ENCODE measurements at places on chromosomes 4 and X. TPM values are rescaled to one million over a fixed set of nuclear protein-coding genes. Genes with fewer than 3 reads are reported as not detected.

- DNase-seq, result no peak
Measured at GRCh38 chr4:80459918-80460473, 124.5 kb downstream of the CFAP299 start.

DNA sequence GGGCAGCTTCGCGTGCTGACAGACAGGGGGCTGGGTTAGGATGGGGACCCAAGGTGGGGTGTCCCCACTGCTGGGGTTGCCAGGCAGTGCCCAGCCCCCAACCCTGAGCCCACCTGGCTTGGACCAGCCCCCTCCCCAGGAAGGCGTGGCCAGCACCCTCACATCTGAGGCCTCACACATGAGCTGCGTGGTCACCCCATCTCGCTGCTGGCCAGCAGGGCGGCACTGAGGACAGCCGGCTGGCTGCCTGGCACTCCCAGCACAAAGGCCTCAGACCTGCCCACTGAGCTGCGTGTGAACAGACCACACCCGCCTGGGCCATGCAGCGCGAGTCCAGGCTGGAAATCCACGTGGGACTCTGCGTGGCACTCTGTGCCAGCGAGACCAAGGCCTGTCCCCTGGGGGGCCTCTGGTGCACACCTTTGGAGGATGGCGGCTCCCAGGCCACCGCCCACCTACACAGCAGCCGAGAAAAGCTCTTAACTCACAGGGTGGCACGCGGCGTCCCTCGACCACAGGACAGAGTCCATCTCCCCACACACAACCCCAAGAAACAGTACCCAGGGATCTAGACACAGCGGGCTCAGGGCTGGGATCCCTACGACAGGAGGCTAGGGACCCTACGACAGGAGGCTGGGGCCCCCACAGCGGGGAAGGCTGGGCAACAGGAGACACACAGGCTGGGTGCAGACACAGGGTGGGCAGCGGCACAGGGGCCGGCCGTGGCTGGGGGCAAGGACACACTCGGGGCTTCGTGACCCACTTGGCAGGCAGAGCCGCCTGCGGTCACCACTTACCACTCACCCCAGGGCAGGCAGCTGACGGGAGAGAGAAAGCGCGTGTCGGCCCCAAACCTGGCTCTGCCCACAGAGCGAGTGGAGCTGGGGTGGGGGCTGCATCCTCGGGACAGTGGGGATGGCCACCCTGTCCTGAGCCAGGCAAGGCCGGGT lies 9.8 kb downstream of the DGKQ start:
- no peak for DNase-seq

GRCh38 chr4:74658116-74658515 lies 136.2 kb downstream of the BTC start:
- no peak for DNase-seq

DNA sequence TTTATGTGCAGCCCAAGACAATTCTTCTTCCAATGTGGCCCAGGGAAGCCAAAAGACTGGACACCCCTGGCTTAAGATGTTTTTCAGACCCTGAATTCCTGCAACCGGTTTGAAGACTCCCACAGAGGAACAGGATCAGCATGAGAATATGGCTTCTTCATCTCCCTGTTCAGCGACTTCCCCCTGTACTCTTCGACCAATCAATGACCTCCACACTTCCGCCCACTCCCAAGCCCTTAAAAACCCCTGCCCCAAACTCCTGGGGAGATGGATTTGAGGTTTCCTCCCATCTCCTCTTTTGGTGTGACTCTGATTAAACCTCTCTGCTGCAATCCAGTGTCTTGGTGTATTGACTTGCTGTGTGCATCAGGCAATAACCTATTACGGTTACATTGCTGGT lies 344.4 kb downstream of the NR3C2 start:
- no peak for DNase-seq

- no peak for DNase-seq
Measured at GRCh38 chrX:20066968-20067708, 49.6 kb downstream of the MAP7D2 start.

DNA sequence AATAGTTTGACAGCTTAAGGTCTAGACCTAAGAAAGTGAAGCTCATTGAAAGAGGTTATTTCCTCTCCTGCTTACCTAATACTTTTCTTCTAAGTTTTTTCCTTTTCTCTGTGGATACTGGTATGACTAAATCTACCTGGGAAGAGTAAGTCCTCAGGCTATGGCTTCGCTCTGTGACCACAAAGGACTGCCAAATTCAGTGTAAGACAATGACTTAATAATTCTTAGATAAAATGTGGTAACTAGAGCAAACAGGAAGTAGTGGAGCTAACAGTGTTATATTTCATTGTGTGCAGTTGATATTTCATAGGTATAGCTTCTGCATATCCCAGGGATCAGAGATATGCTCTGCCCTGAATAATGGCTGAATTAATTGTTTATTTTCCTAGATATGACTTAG lies 418.9 kb downstream of the CCSER1 start:
- no peak for DNase-seq

ADGRG4 gene
- not detected for total RNA-seq

DNA sequence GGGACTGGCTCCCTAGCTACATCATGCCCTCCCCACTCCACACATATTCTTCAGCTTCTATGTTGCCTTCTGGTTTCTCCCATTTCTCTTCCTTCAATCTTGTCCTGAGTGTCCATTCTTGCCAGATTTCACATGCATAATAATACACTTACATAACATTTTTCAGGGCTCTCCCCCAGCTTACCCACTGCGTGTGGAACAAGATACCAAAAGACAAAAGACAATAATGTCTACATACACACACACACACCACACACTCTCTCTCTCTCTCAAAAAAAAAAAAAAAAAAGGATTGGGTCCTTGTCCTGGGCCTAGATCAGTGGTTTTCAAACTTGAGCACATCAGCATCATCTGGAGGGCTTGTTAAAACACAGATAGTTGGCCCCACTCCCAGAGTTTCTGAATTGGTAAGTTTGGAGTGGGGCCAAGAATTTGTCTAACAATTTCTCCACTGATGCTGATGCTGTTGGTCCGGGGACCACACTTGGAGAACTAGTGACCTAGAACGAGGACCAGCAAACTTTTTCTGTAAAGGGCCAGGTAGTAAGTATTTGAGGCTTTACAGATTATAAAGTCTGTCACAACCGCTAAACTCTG lies 6.5 kb upstream of the SMARCA1 start:
- no peak for DNase-seq

- DNase-seq, result no peak
Measured at GRCh38 chr4:40281913-40282312, 53.2 kb upstream of the CHRNA9 start.

DNA sequence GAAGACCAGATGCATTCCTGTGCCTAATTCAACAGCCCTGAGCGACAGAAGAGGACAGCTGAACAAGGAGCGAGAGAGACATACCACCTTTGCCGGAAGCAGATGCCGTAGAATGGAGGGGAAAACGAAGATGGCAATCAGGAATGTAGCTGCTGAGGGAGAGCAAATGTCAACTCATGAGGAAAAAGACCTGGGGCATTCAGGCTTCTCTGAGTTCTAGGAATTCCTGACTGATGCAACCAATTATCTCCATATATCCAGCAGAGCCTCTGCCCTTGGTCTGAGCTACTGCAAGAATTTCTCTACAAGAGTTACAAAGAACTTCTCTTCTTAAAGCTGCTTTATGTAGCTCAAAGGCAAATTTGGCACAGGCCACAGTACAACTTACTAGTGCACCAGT lies 40.5 kb upstream of the INPP4B start:
- DNase-seq, result no peak

GRCh38 chrX:29762006-29762405 lies 453.4 kb upstream of the MAGEB2 start:
- DNase-seq, result no peak

GRCh38 chr4:18390655-18391353 lies 369.2 kb upstream of the LCORL start:
- no peak for DNase-seq

DNA sequence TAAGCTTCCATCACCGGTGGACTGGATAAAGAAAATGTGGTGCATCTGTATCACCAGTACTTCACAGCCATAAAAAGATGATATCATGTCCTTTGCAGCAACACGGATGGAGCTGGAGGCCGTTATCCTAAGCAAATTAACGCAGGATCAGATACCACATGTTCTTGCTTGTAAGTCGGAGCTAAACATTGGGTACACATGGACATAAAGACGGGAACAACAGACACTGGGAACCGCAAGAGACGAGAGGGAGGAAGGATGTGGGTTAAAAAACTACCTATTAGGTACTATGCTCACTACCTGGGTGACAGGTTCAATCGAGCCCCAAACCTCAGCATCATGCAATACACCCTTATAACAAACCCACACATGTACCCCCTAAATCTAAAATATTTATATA lies 16.3 kb upstream of the IDS start:
- DNase-seq, result no peak

GRCh38 chr4:92303621-92304027 lies at the start of gene GRID2:
Gene GRID2, plus strand, starts transcription at chr4:92303966.
- no peak for DNase-seq

DNA sequence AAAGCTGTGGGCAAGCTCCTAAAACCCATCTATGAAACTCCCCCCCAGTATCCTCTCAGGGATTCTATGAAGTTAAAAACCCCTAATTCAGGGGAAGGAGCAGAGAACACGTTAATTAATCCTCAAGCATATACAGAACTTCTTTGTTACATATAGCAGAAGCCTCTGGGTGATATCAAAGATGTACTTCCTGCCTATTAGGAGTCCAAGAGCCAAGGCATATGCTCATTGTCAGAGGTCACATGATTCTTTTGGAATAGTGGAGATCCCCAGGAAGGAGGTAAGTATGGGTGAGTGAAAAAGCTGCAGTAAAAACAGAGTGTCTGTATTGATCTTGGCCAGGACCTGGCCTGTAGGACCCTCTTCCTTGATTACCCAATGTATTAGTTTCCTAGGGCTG lies 2.9 kb upstream of the SPARCL1 start:
- no peak for DNase-seq

ADH1C gene
- not detected for total RNA-seq

LRIT3 gene
- total RNA-seq, result 0.16 TPM

GBA3 gene
- not detected for total RNA-seq

G3BP2 gene
- total RNA-seq, result 251 TPM

DNA sequence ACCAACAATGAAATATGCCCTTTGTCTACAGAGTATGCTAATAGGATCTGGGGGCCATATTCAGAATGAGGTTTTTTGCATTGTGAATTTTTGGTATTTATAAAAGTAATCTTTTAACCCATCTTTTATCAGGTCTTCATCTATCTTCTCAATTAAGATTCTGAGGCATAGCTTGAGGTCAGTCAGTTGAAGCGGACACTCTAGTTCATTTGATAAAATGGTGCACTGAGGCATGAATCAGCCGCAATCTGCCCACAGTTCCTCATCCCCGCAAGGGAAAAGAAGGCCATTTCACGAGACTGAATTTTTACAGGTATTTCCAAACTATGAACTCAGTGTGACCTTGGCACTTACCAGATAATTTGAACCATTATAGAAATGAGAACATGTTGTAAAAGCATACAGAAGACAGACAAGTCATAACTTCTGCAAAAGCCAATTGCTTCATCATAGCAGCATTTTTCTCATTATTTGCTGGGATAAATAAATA lies 19.3 kb upstream of the VCX2 start:
- no peak for DNase-seq

DNA sequence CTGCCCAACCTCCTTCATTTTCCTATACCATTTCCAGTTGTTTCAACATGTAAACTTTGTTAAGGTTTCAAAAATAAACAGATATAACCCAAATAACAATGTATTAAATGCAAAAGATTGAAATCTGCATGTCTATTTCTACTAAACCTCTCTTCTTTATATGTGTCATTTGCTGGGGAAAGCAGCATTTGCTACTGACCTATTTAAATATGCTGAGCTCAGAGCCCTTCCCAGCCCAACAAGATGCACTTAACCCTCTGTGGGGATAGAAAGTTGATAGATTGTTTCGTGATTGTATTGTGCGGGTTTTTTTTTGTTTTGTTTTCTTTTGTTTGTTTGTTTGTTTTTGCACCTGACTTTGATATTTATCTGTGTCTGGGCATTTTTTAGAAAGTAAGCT lies 139.5 kb downstream of the UCHL1 start:
- no peak for DNase-seq

PRDM5 gene
- total RNA-seq, result 1.4 TPM

DNA sequence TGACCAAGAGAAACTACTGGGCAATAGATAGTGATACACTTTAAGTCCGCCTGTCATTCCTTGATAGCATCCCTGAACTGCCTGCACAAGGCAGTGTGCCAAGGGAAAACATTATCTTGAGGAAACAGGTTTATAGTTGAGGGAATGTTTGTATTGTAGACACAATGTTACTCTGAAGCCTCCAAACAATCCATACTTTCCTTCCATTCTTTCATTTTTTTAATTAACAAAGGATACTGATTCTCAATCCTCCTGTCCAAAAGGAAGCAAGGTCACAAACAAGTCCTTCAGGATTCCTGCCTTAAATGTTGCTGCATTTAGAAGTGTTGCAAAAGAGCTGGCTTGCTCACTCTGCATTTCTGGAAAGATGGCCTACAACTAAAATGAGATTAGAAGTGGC lies 61.7 kb upstream of the PRSS48 start:
- no peak for DNase-seq

TMEM31 gene
- total RNA-seq, result not detected

DNA sequence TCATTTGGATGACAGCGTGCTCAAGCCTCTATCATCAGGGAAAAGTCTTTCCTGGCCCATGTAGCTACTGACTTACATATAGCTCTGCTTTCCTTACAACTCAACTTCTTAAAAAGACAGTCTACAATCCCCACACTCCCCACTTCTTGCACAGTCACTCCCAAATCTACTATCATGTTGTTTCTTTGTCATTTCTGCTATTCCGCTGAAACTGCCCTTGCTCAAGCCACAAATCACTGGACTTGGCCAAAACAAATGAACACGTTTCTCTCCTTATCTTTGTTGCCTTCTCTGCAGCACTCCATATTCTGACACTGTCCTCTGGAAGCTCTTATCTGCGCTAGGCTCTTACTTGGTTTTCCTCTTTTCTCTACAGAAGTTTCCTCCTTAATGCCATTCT lies 28.2 kb downstream of the GPRIN3 start:
- no peak for DNase-seq

CSAG2 gene
- not detected for total RNA-seq

- no peak for DNase-seq
Measured at GRCh38 chr4:41143311-41144039, 70.9 kb downstream of the APBB2 start.

DNA sequence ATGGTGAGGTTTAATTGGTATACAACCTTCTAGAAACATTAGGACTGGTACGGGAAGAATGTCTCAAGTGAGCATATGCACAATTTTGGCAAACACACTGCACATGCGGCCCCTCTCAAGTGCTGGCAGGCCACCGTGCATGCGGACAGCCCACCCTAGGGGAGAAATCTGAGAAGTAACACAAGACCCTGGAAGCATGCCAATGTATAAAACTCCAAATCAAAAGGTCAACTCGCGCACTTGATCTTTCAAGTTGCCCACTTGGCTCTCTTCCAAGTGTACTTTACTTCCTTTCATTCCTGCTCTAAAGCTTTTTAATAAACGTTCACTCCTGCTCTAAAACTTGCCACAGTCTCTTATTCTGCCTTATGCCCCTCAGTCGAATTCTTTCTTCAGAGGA lies 488.3 kb downstream of the CFAP47 start:
- DNase-seq, result no peak

- no peak for DNase-seq
Measured at GRCh38 chr4:21885241-21885640, 63.3 kb downstream of the KCNIP4 start.

Measured in activated naive CD8-positive, alpha-beta T cell treated with anti-CD3 and anti-CD28 coated beads for 36 hours (primary cell).